ENCODE measurements at places on chromosomes 12 and 14.
A peak's percentile ranks its signal among the peaks of the same experiment; 100 is the strongest.

DNA sequence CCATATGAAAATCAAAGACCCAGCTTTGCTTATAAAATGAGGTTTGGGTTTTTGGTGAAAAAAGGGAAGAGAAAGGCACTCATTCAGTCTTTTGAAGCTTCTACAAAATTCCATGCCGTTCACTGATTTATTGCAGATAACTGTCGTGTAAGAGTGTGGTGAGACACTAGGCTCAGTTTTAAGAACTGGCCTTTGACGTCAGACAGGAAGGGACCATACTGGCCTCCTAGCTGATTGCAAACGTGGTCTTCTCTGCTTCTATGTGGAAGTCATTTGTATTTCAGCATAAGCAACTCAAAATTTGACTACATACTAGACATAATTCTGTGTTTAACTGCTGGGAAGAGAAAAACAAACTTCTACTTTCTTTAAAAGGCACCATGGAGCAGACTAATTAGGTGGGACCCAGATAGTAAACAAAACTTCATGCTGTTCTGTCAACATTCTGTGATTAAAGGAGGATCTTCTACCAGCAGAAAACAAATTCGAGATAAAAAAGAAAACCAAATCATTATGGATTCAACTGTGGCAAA is 168.7 kb downstream of the TTC7B start:
- DNase-seq, result no peak

DNA sequence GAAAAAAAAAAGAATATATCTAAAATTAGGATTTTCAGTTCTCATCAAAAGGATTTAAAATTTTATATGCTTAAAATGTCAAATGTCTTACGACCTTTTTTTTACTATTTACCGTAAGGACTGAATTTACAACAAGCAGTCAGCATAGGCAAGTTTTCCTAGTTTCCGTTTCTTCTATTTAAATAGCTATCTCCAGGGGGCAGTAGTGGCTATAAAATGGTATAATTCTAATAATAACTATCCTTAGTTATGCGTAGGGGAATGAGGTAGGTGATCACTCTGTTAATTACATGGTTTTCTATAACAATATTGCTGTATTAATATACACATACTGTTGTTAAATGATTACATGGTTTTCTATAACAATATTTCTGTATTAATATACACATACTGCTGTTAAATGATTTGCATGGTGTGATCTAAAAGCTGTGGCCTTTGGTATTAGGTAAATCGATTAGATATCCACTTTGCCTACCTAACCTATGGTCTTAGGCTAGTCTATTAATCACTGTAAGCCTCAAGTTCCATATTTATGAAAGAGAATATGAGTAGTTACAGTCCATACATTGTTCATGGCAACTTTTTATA is 217.7 kb upstream of the PDZRN4 start:
- DNase-seq, result no peak

- no peak for DNase-seq
Observed at GRCh38 chr12:104354868-104355570, 51.5 kb downstream of the EID3 start.

GRCh38 chr12:68794653-68795251 is 13.2 kb upstream of the MDM2 start:
- DNase-seq, result no peak

DNA sequence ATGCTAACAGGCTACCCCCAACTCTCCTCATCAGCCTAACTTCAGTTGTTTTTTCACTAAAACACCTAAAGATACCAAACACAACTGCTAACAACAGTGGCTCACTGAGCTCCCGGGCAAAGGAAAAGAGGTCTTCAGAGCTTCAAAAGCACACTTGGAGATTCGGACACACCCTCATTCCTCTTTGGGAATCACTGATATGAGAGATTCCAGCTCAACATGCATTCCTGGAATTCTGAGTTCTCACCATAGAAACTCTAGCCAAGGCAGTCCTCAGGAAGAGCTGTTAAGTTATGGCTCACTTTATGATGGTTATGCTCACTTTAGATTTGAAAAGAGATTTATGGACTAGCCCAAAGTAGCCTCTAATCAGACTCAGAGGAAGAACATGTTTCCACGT is 40.1 kb downstream of the STXBP6 start:
- DNase-seq, result no peak

- no peak for DNase-seq
Observed at GRCh38 chr14:73739174-73739898, 25.2 kb upstream of the PNMA1 start.

GRCh38 chr14:61433169-61433568 is 111.8 kb downstream of the PRKCH start:
- DNase-seq, result no peak

DNA sequence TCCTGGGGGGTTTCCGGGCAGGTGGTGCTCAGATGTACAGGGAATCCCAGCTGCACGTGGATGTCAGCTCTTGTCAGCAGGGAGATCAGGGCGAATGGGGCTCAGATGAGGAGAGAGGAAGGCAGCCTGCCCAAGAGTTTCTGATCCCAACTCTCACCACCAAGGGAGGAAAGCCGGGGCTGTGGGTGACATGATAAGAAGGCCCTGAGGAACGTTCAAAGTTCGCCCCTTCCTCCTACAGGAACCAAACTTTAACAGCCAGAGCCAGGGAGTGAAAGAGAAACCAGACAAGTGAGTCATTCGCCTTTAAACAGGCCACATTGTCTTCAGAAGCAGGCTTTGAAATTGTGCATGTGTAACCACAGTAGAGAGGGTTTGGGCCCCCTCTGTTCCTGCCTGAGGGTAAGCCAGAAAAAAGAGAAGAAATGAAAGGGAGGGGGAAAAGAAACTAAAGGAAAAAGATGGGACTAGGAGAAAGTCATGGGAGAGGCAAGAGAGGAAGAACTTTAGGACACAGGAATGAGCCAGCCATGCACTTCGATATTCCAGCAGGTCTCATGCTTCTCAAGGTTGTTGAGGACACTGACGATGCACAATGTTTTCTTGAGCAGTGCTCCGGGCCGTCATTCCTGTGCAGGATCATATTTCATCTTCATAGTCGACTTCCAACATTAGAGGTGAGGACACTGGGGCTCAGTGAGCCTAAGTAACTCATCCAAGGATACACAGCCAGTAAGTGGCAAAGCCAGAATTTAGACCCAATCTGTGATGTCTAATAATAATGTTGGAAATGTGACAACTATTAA is 691.4 kb upstream of the TBX3 start:
- DNase-seq, result no peak

DNA sequence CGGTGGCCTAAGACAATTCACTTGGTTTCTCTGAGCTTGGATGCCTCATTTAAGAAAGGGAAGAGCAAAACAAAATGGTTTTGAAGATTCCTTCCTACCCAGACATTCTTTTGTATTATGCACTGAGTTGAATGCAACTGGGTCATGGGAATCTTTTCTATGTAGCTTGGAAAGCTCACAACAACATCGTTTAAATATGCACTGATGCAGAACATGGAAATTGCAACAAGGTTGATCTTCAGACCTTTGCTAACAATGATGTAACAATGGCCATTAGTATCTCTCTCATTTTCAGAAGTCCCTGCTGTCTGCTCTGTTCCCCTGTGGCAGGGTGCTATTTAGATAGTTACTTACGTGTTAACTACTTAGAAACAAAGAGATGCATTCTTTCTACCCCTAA is 30.1 kb upstream of the IGF1 start:
- DNase-seq, result no peak

DNA sequence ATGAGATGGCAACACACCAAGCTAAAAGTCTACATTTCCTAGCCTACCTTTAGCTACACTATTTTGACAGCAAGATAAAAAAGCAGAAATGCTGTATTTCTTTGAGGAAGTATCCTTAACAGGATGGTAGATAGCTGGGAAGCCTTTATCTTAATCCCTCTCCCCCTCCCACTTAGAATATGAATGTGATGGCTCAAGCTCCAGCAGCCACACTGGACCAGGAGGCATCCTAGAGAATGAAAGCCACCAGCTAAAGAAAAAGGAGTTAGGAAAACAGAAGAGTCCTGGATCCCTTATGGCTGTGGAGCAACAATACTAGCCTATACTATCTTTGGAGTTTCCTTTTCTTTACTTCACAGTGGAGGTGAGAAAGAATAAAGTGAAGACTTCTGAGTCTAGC is 15.1 kb downstream of the NAP1L1 start:
- no peak for DNase-seq

- no peak for DNase-seq
Observed at GRCh38 chr14:32593290-32593942, 264.3 kb downstream of the AKAP6 start.

DNA sequence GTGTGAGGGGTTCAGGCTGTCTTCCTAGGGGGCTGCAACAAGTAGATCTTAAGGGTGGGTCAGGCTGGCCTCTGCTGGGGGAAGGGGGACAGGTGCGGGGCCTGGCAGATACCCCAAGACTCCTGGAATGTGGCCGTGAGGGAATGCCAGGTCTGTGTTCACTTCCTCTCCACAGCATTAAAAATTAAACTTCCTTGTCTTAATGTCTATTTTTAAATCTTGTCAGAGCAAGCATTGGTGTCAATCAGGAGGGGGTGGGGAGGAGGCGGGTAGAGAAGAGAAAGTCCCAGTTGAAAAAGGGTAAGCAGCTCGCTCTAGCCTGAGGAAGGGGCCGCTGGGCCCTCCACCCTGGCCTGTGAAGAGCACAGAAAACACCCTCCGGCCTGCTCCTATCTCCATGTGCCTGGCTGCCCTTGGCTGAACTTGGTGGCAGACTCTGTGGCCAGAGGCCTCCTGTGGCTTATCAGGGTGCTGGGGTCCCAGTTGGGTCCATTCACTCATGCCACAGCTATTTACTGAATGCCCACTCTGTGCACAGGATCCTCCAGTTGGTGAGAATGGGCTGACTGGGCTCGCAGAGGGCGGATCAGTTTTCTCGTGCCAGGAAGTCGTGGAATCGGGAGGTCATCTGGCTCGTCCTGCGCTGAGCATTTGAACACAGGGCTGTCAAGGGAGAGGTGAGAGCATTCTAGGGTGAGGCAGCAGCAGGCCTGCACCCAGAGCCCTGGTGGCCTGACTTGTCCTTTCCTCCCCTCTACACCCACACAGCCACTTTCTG is 128.8 kb downstream of the TSPAN9 start:
- no peak for DNase-seq

- no peak for DNase-seq
Observed at GRCh38 chr12:19482036-19482435, 42.7 kb downstream of the AEBP2 start.

- DNase-seq, result peak; percentile 42
Observed at GRCh38 chr12:108633534-108634248, at the start of gene SELPLG. SELPLG (minus strand) TSS chr12:108633894; CDS start chr12:108624307, 9,587 bp downstream.

GRCh38 chr12:96244826-96245225 is 50.7 kb downstream of the ELK3 start:
- no peak for DNase-seq

- DNase-seq, result no peak
Observed at GRCh38 chr12:122681814-122682213, 21.3 kb downstream of the HCAR2 start.

DNA sequence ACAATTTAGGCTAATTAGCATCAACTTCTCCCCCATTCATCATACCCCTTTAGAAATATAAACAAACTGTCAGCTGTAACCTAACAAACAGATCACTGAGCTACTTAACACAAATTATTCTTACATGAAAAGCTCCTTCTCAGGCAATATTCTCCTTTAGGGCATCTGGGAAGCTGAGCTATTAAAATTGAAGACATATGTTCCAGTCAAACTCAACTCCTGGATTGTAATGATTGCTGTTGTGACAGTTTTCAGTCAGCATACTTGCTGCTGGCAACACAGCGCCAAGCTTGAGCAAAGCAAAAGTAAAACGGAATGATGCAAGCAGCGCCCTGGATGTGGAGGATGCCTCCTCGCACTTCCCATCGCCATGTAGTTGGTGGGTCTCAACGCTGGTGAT is 82.4 kb downstream of the SLC25A21 start:
- DNase-seq, result no peak

DNA sequence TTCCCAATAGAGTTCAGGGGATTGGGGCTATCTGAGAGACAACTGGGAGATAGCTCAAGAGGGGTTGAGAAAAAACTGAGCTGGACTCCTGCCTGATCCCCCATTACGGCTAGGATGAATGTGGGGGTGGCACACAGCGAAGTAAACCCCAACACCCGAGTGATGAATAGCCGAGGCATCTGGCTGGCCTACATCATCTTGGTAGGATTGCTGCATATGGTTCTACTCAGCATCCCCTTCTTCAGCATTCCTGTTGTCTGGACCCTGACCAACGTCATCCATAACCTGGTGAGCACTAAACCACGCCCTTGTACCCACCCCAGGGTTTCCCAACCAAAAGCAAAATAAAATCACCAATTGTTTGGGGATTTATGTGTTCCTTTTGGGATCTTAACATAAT is 1.0 kb downstream of the ORMDL2 start:
- no peak for DNase-seq

DNA sequence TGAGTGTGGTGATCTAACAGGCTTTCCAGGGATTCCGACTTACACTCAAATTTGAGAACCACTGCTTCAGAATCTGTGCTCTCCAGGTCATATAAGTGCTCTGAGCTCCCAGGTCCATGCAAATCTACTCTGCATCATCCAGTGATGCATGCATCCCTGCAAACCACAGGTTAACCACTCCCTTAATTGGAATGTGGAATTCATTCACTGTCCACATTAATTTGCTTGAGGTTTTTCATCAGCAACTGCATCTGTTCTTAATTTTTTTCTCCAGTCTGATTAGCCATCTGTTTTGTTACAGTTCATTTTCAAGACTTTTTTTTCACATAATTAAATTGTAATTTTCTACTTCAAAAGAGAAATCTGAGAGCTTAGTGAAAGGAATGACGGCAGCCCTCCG is 43.4 kb upstream of the RIN3 start:
- no peak for DNase-seq
